ENCODE measurements at places on chromosomes 4 and X.
A peak's percentile ranks its signal among the peaks of the same experiment; 100 is the strongest.

- no peak for DNase-seq
These were observed 56.3 kb downstream of the PCDH7 start for GRCh38 chr4:30776451-30776850.

DNA sequence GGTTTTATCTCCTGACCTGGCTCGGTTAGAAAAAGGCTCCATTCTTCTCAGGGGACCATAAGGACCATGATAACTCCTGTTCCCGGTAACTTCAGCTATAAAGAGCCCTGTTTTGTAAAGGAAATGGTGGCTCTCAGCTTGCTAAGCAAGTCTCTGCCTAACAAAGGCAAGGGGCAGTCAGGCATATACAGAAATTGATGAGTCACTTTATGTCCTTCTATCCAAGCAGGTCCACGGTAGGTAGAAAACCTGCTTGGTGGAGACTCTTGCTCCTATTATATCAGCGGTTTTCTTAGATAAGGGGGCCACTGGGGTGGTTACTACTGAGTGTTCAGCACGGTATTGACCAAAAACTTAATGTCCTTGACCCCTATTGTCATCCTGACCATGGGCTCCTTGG lies 203.0 kb upstream of the KLF8 start:
- no peak for DNase-seq

- no peak for DNase-seq
These were observed 104.1 kb upstream of the GPRIN3 start for GRCh38 chr4:89411539-89412309.

DNA sequence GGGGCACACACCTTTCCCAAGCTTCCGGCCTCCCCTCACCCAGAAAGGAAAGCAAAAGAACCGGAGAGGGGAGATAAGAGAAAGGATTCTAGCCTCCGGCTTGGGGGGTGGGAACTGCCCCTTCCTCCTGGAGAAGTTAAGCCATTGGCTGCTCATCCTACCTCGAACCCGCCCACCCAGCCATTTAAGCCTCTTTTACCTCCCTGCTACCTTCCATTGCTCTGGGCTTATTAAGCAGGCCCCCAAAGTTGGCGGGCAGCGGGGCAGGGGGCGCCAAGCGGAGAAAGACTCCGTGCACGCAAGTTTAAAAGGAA lies 2.3 kb downstream of the MAML3 start:
- no peak for DNase-seq

DNA sequence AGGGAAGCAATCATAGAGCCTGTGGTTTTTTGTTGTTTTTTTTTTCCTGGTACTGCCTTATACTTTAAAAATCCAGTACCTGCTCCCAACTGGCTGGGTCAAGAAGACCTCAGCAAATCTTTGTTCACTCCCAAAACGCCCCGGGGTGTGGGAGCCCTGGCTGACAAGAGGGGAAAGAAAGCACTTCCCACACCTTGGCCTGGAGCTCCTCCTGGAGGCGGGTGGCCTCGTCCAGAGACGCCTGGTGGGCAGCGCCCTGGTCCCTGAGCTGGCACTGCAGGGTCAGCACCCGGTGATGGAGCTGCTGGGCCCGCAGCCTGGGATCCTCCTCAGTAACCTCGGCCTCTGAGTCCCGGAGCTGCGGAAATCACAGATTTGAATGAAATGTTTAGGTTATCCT lies 38.2 kb downstream of the C4orf50 start:
- no peak for DNase-seq

GRCh38 chr4:74098427-74098994 lies 484 bp downstream of the CXCL2 start:
- DNase-seq, result no peak

- no peak for DNase-seq
These were observed 19.2 kb upstream of the WFS1 start for GRCh38 chr4:6250235-6250983.

GRCh38 chrX:30150196-30150895 lies 65.0 kb upstream of the MAGEB2 start:
- no peak for DNase-seq

GRCh38 chr4:52588771-52589591 lies 70.1 kb downstream of the USP46 start:
- no peak for DNase-seq

GRCh38 chrX:103211012-103211715 lies 3.7 kb upstream of the BEX4 start:
- DNase-seq, result peak; percentile 4

DNA sequence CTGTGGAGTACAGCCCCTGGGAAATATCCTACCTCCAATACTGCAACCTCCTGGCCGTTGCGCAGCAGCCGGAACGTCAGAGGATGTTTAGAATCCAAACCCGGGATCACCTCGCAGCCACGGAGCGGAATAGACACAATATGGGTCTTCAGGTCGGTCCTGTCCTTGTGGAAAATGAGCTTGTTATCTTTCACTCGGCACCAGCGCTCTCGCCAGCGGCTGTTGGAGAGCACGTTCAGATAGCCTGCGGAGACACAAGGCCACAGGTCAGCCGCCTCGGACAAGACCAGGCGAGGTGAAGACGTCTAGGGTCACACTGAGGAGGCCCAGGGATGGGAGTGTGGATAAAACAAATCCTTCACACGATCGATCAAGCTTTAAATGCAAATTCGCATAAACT lies 139.3 kb downstream of the AFAP1 start:
- DNase-seq, result no peak

- no peak for DNase-seq
These were observed 23.2 kb downstream of the TNIP3 start for GRCh38 chr4:121140716-121141460.

GRCh38 chr4:80005863-80006262 lies 67.2 kb downstream of the ANTXR2 start:
- no peak for DNase-seq

GRCh38 chr4:1459081-1459721 lies 53.0 kb upstream of the NKX1-1 start:
- no peak for DNase-seq

- DNase-seq, result no peak
These were observed 704.4 kb upstream of the AMOT start for GRCh38 chrX:113545040-113545439.

GRCh38 chr4:76029300-76029699 lies 6.0 kb upstream of the CXCL10 start:
- no peak for DNase-seq

DNA sequence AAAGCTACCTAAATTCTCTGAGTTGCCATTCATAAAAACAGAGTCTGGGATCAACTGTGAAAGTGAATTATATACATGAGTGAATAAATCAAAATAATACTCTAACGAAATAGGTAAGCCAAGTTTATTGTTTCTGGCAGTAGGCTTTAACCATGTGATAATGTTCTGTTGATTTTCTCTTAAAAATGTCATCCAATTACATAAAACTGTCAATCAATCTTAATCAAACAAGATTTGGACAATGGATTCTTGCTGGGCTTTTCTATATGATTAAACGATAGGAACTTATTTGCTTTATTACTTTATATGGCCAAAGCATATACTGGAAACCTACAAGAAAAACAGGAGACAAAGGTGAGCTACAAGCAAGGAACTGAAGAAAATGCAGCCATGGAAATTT lies 148.8 kb downstream of the INPP4B start:
- no peak for DNase-seq

DNA sequence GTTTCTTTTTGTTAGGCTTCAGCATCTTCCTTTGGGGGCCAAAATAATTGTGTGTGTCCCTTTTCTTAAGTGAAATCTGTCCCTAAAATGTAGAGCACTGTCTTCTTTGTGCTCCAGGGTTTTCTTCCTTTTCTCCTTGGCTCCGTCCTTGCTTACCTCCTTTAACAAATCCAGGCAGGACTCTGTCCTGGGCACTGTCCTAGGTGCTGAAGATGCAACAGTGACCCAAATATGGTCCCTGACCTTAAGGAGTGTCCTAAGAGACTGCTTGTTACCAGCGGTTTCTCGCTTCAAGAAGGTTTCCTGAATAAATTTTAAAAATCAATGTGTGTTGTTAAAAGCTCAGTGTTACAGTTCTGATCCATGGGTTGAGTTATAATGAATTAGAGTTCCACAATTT lies 471.8 kb downstream of the KCNIP4 start:
- no peak for DNase-seq

DNA sequence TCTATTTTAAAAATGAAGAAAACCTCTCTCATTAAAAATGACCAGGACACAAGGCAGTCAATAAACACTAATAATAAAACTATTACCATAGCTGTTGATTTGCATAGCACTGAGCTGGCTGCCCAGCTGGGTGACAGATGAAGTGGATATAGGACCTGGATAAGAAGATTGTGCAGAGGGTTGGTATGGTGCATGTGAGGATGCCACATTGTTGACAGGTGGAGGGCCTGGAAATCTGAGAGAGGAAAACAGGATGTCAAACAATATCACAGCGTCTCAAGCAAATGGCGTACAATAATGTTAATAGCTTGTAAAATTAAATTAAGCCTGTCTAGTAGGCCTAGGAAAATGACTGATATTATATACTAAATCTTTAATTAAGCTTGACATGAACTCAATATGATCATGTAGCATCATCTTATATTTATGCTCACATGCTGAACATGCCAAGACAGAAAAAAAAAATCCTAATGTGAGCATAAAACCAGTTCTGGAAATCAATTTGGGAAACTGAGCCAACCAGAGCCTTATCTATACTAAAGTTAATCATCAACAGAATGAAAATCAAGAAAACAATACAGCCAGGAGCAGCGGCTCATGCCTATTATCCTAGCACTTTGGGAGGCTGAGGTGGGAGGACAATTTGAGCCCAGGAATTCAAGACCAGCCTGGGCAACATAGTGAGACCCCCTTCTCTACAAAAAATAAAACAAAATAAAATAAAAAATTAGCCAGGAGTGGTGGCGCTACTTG lies 18.6 kb downstream of the SEC24D start:
- DNase-seq, result no peak

DNA sequence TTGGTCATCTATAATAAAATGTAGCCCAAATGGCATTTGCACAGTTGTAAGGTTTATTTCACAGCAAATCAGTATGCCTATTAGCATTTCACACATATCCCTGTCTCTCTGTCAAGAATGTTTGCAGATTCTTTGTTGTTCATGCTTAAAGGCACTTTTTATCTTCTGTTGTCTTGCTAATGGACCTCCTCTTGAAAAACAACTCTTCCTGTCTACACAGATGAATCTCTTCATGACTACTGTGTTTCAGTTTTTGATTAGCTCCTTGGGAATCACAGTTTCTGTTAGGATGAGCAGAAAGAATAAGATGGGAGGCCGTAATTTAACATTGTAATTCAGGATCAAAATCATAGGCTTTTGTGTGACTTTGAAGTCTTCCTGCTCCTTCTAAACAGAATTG lies 35.5 kb upstream of the SLC4A4 start:
- no peak for DNase-seq

DNA sequence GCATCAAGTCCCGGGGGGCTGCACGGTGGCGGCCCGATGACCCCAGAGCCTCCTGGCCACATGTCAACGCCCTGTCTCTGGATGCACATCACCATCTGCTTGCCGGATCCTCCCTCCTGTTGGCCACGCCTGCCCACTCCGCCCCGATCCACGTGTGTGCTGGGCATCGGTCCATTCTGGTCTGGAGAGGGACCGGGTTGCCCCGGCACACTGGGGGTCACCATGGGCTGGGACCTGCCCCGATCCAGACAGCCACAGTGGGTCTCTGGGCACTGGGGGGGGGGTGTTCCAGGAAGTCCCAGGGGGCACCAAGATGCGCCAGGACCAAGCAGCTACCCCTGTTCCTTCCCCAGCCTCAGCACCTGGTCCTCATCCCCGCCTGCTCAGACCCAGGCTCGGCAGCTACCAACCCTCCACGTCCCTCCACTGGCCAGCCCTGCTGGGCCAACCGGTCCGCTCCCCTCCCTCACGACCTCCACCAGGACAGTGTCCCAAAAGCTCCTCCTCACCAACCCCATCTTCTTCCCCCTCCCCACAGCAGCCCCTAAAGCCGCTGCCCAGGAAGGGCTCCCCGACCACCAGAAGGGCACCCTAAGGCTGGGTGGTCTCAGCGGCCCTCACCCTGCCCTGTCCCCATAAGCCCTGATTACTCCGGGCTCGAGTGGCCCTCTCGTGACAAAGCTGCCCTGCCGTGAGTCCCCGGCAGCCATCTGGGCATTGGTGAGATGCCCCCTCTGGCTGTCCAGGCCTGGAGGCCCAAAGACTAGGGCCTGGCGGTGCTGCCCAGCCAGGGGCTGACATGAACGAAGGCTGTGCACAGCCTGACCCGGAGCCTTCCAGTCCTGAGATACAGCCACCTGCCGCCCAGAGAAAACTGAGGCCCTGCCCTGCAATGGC lies 4.6 kb downstream of the CTBP1 start:
- DNase-seq, result no peak

GRCh38 chr4:124590480-124590879 lies 122.1 kb downstream of the ANKRD50 start:
- DNase-seq, result no peak

- no peak for DNase-seq
These were observed at the start of gene ADAM29 for GRCh38 chr4:174918058-174918457. Gene ADAM29 (plus strand): TSS chr4:174918358. CDS start chr4:174975526, 57,168 bp downstream.

DNA sequence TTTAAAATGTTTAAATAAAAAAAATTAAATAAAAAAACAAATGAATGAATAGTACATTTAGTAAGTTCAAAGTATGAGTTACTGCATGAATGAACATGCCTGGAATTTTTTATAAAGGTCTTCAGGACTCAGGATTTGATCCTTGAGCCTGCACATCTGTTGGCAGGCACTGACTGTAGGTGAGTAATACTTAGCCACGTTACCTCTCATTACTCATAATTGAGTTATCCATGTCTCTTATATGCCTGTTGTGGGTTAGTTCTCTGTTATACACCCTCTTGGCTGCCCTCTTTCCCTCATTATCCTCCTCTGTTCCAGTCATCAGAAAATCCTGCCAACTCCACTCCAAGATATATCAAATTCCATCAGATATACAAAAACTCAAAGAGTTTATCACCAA lies 276.0 kb downstream of the FBXW7 start:
- no peak for DNase-seq

GRCh38 chrX:86133761-86134160 lies 14.5 kb upstream of the DACH2 start:
- DNase-seq, result no peak

DNA sequence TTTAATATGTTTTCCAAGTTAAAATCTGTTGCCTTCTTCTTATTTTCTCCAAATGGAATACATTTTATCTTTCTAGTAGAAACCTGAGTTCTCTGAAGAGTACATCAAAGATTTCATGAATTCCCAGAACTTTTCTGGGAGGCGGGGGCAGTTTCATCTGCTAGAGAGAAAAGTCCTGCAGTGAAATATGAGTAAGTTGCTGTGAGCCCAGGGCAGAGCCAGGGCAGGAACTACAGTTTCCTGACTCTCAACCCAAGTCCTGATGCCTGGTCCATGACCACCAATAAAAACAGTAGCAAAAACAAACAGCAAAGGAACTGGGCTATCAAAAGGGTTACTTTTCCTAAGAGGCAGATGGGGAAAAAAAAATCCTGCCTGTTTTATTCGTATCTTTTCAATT lies 239.4 kb upstream of the CTSO start:
- DNase-seq, result no peak

- DNase-seq, result no peak
These were observed 1.3 kb downstream of the HERC5 start for GRCh38 chr4:88458104-88458740.

- DNase-seq, result no peak
These were observed 14.4 kb upstream of the CYBB start for GRCh38 chrX:37765507-37765906.

DNA sequence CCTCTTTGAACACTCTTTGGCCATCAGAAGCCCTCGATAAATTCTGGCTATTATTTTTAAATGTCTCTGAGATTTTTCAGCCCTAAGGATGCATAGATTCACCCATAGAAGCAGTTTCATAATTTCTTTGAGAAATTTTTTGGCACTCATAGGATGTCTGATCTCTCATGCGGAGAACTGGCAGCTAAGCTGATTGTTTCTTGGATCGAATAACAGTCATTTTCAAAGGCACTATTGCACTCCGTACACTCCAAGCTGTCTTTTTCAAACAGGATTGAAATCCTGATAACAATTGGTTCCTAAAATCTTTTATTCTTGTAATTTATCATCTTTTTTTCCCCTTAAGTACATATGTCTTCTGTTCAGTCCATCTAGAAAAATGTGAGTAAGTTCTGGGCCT lies 411.9 kb downstream of the SPOCK3 start:
- DNase-seq, result no peak

All from nucleus accumbens (tissue), 56 donors.